NCI-H1930 (cell line): ENCODE measurements at places on chromosomes 3 and 15.

GRCh38 chr3:166809520-166809919 is 570.6 kb downstream of the ZBBX start:
- no peak for DNase-seq

DNA sequence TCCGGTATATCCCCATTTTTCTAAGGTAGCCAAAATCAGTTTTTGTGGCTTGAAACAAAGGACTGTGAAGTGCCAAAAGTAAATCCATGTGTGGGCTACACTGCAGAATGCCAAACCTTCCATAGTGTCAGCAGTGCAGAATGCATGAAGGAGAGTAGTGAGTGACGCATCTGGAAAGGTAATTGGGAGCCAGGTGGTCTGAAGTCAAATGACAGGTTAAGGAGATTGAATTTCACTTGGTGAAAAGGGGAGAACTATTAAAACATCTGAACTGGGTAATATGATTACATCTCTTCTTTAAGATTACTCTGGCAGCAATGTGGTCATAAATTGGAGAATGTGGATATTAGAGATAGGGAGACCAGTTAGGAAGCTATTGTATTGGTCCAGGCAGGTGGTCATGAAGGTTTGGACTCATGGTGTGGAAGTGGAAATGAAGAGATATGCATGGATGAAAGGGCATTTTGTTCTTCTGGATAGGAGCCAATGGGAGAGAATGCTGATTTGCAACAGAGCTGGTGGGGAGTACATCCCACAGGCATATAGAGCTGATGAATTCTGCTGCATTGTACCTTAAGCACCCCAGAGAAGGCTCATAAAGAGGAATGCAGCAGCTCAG is 118.2 kb downstream of the ECT2 start:
- DNase-seq = no peak

DNA sequence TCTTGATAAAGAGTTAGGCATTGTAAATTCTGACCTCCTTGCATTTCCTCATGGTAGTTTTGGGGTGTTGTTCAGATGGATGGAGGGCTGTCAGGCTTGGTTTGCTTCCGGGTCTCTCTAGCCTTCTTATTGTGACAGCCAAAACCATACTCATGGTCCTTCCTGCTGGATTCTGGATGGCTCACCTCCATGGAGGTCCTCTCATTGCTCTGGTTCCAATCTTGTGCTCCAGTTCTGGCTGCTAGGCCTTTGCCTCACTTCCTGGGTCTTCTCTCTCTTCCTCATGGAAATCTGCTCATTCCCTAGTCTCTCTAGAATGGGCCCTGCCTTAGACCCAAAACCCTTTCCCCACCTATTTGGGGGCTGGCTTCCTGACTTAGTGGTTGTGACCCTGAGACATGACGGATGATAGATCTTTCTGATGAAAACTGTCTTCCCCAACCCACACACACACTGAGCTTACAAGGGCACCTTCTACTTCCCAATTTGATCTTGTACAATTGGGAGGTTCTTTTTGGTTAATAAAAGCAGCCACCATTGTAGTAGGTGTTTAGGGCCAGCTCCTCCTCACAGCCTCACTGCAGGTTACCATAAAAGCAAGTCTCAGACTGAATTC is 66.2 kb upstream of the XCR1 start:
- no peak for DNase-seq

DNA sequence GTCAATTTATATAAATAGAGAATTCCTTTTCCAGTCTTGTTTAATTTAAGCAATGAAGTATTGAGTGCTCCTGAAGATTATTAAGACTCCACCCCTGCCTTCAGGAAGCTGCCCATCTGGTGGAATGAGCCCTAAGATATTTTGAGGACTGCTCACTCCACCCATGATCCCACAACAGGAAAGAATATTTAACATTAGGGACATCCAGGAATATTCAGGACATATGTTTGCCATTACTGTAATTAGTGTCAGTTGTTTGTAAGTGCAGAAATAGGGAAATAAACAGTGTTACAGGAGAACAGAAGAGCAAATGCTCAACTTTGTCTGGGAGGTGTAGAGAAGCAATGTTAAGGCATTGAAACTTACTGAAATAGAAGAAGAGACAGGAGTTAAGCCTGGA is 375.0 kb downstream of the ROBO2 start:
- no peak for DNase-seq

- DNase-seq = no peak
These were observed 71.3 kb downstream of the RAB11A start for GRCh38 chr15:65940618-65940909.

DNA sequence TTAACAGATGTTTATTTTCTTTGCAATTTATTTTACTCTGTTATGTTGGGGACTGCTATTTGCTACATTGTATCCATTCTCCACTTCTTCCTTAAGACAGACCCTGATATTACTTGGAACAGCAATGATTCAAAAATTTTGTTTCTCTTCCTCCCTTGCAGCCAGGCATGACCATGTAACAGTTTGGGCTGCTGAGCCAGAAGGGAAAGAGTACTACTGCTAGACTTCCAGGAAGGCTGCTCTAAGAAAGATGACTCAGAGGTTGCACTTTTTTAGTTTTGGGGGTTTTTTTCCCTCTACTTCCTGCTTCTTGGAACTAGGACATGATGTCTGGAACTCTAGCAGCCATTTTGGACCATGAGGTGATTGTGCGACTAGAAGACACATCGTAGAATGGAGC is 10.3 kb downstream of the PRR20G start:
- no peak for DNase-seq

- no peak for DNase-seq
These were observed 171.9 kb upstream of the CTDSPL start for GRCh38 chr3:37689645-37690356.

DNA sequence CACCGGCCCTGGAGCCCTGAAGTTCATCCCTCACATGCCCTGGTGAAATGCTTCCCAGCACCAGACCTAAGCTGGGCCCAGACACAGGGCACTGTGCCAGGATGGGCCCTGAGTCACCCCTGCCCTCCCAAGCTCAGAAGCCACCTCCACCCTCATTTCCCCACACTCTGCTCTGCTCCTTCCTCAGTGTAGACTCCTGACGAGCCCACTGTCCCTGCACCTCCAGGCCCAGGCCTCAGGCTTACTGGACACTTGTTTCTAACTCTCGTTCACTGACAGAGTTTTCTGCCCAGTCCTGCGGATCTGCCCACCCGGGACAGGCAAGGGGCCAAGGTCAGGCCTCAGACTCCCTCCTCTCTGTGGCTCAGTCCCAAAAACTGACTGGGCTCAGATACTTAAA is 112.6 kb upstream of the RNF7 start:
- DNase-seq = no peak

- DNase-seq = no peak
These were observed 9.8 kb downstream of the P2RY14 start for GRCh38 chr3:151268267-151269235.

DNA sequence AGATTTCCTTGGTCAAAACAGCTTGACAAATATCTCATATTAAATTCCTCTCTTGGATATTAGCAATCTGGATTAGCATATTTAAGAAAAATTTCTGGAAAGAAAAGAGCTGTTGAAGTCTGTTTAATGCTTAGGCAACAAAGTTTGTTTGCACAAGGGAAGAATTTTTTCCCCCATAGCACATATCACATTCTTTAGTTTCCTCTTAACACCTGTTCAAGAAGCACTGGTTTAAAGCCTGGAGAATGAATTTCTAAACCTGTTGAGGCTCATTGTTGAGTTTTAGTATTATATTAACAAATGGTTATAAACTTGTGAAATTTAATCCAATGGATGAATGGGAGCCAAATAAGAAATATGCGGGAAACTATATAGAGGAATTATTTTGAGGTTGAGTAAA is 41.5 kb downstream of the NLGN1 start:
- no peak for DNase-seq

- DNase-seq = no peak
These were observed 427.4 kb upstream of the NAALADL2 start for GRCh38 chr3:174431717-174432116.

GRCh38 chr3:4306860-4307259 is 3.7 kb downstream of the SETMAR start:
- DNase-seq = no peak

DNA sequence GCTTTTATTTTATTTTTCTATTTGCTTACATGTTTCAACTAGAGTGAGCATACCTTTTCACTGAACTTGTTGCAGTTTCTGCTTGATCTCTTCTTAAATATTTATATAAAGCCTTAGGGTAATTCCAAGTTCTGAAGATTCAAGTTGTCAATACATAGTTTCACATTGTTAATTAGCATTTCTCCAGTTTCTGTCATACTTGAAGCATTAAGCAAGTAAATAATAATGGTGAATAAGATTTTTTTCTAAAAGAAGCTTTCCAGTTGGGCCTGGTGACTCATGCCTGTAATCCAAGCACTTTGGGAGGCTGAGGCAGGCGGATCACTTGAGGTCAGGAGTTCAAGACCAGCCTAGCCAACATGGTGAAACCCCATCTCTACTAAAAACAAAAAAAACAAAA is 53.9 kb downstream of the CALML4 start:
- no peak for DNase-seq

GRCh38 chr3:113668015-113668414 is 28.4 kb downstream of the USF3 start:
- DNase-seq = no peak

DNA sequence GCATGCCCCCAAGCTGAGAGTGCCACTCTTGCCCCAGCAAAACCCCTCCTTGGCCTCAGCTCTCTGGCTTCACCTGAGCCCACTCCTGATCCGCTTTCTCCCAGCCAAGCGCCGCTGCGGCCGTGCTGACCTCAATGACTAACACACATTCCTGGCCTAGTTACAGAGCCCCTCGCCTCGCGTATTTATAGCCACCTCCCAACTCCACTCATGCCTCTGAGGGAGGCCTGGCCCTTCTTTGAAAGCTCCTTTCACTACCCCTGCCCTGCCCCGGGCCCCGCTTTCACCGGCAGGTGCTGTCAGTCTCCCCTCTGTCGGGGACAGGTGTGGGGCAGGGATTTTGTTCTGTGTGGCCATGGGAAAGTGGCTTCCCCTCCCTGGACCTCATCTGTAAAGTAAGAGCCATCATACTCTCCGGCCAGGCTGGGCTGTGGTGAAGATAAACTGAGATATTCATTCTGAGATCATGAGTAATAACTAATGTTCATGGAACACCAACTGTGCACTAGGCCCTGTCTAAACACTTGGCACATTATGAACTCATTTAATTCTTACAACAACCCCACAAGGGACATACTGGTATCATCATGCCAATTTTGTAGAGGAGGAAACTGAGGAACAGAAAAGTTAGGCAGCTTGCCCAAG is 13.2 kb upstream of the ATP2B2 start:
- no peak for DNase-seq

DNA sequence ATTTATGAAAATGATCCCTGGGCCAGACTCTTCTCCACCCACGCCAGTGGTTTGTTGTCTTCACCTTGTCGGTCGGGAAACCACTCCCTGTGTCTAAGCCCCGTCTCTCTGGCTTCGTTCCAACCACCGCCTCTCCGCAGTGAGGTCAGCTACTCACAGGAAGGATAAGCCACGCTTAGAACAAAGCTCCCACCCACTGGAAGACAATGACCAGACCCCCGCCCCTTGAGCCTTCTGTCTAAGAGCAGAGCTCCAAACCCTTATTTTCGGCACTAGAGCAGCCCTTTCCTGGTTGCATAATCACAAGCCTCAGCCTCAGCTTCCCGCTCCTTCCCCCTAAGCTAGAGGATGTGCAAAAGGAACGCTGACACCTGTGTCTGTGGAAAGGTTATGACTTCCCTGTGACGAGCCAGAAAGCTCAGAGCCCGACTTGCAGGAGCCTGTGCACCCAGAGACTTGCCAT is 114.9 kb upstream of the MEF2A start:
- no peak for DNase-seq

DNA sequence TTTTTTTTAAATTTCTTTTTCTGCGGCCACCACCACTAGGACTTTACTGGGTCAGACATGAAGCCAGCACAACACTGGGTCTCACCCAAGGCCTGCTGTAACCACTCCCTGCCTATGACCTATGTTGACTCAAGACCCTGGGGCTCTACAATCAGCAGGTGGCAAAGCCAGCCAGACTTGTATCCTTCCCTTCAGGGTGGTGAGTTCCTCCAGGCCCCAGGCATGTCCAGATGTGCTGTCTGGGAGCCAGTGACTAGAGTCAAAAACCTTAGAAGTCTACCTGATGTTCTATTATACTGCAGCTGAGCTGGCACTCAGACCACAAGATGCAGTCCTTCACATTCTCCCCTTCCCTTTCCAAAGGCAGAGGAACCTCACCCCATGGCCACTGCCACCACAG is 31.6 kb upstream of the CLDN18 start:
- DNase-seq = no peak

DNA sequence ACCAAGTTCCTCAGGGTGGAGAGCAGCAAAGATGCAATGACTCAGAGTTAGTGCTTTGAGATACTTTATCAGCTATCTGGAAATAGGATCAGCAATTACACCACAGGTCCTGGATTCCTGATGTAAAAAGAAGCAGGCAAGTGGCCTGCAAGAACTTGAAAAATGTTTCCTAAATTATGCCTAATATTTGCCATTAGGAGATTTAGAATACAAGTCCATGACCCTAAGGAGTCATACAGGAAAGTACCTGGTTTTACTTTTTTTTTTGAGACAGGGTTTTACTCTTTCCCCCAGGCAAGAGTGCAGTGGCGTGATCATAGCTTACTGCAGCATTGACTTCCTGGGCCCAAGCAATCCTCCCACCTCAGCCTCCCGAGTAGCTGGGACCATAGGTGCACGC is 78.8 kb upstream of the CRBN start:
- DNase-seq = no peak

- no peak for DNase-seq
These were observed 29.0 kb downstream of the CMSS1 start for GRCh38 chr3:99846477-99847160.

DNA sequence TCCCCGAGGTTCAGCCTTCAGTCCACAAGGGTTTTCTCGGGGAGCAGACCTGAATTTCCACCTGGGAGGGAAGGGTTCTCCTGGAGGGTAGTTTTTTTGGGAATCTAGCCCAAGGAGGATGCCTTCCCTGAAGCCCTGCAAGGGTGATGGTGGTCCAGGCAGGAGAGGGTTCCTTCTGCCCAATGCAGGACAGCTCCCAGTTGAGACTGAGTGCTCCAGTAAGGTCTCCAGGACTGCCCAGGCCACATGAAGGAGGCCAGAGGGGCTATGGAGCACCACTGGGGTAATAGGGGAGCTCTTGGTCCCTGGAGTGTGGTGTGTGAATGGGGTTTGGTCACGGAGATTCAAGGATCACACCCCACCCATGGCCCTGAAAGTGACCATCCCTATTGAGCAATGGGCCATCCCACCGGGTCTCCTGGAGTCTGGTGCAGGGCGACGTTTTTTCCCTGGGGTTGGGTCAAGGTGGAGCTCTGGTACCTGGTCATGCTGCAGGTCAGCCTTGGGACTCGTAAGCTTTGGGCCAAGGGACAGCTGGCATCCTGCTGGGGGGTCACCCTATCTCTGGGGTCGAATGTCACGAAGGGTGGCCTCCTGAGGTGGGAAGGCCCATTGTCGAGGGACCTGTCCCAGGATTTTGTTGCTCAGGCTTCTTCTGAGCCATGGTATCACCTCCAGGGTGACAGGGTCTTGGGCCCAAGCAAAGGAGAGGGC is 196.5 kb downstream of the UBE3A start:
- no peak for DNase-seq

DNA sequence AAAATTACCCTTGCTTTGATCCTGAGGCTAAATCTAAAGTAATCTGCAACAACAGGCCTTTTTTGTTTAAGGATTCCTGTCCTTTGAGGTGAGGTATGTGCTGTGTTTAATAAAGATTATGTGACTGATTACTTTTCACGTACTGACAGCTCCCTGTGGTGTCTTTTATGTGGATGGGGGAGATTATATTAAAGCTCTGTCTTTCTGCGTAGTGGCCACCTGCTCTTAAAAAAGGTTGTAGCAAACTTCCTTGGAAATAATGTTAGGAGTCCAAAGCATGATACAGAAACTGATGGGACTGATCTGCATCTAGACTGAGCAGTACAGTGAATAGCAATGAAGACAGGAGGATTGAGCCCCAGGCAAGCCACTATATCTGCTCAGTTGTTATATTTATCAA is 453.0 kb upstream of the GOLIM4 start:
- DNase-seq = no peak
